Fibroblast of skin of back (primary cell): ENCODE measurements at places on chromosomes 2 and 18.

- DNase-seq = no peak
These were observed 512.7 kb upstream of the CDH2 start for GRCh38 chr18:28689588-28689987.

DNA sequence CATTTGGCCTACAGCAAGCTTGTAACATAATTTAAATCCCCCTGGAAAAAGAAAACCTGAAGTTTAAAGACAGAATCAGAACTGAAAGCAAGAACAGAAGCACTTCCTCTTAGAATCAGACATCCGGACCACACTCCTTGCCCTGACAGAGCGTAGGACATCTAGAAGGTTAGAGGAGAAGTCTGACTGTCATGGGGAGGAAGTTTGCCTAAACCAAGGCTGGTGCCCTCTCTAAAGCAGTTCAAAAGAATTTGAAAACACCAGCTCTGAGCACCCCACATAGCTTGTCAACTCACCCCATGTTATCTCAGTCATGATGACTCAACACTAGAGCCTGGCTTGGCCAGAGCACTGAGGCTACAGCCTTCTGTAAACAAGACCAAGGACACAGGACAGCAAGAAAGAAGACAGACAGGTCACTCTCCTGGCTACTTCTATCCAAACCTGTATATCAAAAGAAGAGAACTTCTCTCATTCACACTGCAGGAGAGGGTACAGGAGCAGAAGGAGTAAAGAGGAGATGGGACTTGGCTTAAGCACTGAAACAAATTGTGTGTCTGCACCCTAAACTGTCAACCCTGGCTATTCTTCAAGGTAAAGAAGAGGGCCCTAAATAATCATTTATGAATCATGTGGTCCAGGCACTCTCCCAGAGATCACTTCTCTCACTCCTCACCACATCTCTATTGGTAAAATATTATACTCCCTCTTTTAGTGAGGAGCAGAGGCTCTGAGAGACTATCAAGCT is 198.6 kb downstream of the MEMO1 start:
- DNase-seq = peak; percentile 17

GRCh38 chr2:27807476-27807875 is 36.0 kb downstream of the MRPL33 start:
- peak; percentile 40 for DNase-seq

DNA sequence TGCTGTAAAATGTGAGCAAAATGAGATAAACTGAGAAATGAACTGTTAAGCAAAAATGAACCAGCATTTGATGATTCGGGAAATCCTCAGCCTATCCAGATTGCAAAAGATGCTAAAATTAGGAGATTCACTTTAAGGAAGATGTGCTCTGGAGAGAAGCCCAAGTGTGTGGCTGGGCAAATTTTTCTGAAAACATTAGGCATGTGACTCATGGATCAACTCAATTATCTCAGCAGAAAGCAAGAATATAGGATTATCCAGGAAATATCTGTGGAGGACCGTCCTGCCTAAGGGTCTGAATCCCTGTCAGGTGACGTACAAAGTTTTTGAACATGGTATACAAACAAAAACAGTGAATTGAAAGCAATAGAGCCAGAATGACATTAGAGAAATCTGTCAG is 1268.3 kb upstream of the TMEFF2 start:
- DNase-seq = peak; percentile 31

DNA sequence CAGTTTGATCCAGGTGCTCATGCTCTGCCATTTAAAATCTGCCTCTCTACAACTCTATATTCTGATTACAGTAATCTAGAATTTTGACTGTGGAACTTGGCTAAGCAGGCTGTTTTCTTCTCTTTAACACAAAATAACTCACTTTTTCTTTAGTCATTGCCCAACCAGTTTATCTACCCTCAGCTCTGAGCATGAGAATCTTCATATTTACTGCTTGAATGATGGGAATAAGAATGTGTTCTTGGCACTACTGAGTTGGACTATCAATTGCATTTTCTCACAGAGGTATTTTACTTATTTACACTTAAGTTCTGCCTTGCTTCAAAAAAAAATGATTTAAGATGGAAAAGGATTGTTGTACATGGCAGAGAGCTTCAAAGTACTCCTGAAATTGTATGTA is 301.1 kb downstream of the CCDC85A start:
- no peak for DNase-seq

- DNase-seq = no peak
These were observed 68.3 kb upstream of the MEIS1 start for GRCh38 chr2:66366619-66367018.

DNA sequence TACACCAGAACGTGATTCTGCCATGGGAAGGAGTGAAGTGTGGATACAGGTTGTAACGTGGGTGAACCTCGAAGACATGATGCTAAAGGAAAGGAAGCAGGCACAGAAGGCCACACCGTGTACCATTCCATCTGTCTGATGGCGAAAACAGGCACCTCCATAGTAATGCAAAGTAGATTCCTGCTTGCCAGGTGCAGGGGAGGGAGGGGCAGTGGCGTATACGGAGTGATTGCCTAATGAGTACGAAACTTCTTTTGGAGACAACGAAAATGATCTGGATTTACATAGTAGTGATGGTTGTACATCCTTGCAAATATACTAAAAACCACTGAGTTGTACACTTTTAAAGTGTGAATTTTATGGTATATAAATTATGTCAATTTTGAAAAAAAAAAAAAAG is 106.7 kb downstream of the GBX2 start:
- no peak for DNase-seq

- DNase-seq = no peak
These were observed 399.0 kb upstream of the ID2 start for GRCh38 chr2:8282858-8283252.

GRCh38 chr2:58357521-58357920 is 116.4 kb upstream of the FANCL start:
- DNase-seq = no peak

- no peak for DNase-seq
These were observed 207.5 kb downstream of the LRRTM4 start for GRCh38 chr2:77314721-77315120.

DNA sequence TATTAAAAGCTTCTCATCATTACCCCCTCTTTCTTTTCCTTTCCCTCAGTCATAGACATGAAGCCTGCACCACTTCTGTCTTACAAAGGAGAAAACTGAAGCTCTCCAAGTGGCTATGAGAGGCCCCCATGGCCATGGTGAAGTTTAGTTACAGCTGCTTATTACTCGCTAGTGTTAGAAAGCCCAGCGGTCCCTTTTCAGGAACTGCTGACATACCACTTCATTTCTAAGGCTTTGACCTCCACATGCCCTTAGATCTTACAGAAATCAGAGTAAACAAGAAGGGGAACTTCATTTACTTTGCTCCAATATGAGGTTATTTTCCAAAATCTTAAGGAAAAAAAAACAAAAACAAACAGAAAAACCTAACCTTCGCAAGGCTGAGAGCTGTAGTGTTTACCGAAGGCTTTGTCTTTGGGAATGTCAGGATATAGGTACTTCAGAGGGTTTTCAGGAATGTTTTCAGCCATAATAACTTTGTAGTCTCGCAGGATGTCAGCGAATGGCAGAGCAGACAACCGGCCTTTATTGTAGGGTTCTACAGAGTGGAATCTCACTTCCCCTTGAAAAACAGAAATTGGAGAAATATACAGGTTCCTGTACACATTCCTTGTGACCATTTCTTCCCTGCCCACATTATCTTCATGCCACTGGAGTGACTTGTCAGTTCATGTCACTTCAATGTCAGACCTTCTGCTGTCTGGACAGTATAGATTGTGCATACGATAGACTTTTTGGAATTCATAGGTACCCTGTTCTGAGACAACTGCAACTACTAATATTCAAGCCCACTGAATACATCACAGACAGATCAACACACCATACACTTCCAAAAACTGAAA is 18.8 kb upstream of the STAT1 start:
- peak; percentile 52 for DNase-seq

- DNase-seq = no peak
These were observed 73.3 kb downstream of the TXNL1 start for GRCh38 chr18:56565046-56565445.

DNA sequence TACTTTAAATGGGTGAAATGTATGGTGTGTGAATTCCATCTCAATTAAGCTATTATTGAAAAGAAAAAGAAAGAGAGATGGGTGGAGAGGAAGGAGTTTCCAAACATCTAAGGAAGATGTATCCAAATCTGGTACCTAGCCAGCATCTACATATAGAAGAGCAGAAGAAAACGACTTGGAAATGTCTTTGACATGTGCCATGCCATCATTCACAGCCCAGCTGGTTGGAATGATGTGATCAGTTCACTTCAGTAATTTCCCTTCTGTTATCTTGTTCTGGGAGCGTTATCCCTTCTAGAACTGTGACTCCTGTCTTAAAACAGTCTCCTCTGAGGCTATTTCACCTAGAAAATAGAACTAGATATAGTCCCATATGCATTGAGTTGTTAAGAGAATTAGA is 312.8 kb upstream of the GYPC start:
- no peak for DNase-seq

GRCh38 chr18:74097803-74098202 is 49.8 kb downstream of the FBXO15 start:
- no peak for DNase-seq

GRCh38 chr2:127685410-127686080 is 10.2 kb upstream of the LIMS2 start:
- DNase-seq = no peak

DNA sequence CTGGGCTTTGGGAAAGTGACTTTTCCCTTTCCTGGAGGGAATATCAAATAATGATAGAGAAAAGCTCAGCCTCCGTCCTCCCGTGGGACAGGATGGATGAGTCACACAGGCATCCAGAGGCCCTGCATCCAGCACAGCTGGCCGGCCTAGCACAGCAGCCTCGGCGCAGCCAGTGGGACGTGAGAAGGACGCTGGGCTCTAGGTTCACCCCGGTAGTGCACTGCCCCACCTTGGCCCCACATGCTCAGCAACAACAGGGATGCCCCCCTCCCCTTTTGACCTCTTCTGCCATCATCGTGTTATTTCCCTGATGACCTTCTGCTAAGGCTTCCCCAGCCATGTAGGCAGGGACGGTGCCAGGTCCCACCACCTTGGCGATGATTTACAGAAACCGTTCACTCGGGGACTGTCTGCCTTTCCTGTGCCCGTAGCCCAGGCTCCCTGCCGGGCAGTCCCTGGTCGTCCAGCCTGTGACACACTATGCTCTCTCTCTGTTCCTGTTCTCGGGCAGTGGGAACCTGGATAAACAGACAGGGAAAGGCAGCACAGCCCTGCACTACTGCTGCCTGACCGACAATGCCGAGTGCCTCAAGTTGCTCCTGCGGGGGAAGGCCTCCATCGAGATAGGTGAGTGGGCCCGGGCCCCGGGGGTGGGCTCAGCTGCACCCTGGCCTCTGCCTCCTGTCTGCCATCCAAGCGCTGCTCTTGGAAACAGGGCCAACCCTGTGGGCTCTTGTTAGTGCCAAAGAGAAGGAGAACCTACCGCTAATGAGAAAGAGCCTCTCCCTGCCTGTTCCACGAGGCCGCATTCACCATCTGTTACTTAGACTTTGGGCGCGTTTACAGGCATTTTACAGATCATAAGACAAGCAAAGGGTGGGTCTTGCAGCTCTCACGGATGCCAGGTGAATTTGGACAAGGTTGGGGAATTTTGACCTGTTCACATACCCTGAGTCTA is 44.6 kb downstream of the ITGB1BP1 start:
- peak; percentile 88 for DNase-seq

DNA sequence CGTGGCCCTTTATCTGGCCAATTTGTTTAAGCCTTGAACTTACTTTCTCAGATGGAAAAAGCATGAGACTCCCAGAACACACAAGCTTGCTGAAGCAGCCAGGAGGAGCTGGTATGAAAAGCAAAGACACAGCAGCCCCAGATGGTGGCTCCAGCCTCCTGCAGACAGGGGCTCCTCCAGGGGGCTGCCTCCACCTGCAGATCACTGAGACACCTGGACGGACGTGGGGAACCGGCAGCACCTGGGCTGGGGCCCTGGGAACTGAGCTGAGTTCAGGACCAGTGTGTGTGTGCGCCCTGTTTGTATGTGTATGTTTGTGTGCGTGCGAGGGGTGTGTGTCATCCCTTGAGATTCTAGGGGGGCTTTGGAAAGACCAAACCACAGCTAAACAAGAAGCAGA is 8.6 kb downstream of the CYS1 start:
- no peak for DNase-seq

- peak; percentile 79 for DNase-seq
These were observed 80.3 kb upstream of the MAP4K4 start for GRCh38 chr2:101617188-101617587.

DNA sequence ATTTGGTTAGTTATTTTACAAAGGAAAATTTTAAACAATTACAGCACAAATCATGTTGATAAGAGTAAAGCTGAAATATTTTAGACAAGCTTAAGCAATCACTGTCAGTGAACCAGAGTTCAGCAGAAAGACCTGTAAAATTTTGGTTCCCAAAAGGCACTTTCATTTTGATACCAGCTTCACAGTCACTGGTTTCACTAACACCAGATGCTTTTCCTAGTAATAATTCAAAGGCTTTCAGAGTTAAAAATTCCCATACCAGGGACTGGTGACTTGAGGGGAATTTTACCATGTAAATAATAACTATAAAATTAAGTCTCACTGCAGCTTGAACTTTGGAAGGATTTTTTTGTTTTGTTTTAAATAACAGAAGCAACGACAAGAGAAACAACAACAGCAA is 102.3 kb upstream of the CD302 start:
- DNase-seq = no peak

GRCh38 chr2:217166241-217166850 is 306.5 kb upstream of the TNP1 start:
- DNase-seq = peak; percentile 46

DNA sequence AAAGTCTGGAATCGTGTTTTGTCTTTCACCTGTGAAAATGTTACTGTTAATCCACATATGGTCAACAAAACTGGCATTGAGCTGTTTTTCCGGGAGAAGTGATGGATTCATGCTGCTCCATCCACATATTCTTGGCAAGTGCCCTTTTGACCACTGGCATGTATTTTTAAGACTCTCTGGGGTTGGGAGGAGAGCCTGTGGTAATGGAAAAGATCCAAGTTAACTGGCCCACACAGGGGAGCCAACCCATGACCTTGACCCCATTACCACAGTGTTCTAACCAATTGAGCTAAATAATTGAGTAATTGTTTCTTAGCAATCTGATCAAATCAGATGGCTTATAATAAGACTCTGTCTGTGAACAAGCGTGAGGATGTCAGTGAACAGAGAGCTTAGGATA is 296.2 kb upstream of the NRP2 start:
- no peak for DNase-seq
